ENCODE measurements at places on chromosomes 4 and X.

DNA sequence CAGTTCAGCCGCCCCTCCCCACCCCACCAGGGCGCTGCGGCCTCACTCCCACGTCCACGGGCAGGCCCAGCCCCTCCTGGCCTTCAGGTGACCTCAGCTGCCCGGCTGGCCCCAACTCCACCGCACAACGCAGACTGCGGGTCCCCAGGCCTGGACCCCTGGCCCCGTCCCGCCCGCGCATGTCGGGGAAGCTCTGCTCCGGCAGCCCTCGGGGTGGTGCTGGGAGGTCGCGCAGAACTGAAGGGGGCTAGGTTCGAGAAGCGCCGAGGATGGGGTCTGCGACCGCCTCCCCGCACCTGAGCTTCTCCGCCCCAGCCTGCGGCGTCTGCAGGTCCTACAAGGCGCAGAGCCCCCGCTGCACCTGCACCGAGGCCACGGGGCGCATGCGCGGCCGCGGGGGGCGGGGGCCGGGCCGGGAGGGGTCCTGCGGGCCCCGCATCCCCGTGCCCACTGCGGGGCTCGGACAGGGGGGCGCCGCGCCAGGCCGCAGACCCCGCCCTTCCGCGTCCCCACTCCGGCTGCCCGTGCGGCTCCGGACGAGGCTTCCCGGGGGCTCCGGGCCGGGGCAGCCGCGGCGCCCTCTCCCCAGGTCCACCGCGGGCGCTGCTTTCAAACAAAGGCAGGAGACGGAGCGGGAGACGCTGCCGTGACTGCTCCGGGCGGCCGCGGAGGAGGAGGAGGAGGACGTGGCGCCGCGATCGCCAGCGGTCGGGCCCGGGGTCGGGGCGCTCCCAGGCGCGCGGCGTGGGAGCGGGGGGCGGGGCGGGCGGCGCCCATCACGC lies 672 bp upstream of the NAT8L start:
- no peak for DNase-seq

DNA sequence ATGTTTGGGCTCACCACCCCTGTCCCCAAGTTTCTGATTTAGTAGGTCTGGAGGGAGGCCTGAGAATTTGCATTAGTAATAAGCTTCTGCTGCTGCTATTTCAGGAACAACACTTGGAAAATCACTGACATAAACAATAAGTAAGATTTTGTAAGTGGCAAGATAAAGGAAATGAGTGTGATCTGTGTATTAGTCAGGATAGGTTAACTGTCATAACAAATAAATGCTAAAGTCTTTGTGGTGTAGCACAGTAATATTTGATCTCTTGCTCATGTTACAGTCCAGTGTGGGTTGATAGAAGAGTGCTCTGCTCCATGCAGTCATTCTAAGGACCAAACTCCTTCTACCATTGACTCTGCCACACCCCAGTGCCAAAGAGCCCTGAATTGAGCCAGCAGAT lies 67.0 kb downstream of the NHS start:
- DNase-seq: no peak

DNA sequence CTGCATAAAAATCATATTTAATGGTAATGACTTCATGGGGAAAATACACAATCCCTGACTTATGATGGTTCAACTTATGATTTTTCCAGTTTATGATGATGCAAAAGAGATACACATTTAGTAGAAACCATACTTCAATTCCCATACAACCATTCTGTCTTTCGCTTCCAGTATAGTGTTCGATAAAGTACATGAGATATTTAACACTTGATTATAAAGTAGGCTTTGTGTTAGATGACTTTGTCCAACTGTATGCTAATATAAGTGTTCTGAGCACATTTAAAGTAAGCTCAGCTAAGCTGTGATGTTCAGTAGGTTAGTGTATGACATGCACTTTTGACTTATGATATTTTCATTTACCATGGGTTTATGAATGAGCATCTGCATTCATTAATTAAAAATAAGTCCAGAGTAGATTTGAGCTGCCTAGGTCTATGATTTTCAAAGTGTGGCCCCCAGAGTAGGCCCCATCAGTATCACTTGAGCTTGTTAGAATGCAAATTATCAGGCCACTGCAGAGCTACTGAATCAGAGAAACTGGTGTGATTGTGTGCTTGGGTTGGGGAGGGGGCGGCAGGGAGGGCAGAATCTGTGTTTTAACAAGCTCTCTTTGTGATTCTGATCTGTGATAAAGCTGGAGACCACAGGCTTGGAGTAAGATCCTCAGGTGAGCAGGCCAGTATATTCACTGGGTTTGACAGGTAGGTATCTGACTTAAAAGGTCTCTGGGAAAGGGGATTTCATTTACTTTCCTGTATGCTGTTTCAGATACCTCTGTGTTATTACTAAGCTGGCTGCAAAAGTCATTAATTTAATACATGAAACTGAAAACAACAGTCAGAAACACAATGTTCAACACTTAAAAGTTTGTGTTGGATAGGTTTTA lies 8.4 kb downstream of the ATP10D start:
- no peak for DNase-seq

DNA sequence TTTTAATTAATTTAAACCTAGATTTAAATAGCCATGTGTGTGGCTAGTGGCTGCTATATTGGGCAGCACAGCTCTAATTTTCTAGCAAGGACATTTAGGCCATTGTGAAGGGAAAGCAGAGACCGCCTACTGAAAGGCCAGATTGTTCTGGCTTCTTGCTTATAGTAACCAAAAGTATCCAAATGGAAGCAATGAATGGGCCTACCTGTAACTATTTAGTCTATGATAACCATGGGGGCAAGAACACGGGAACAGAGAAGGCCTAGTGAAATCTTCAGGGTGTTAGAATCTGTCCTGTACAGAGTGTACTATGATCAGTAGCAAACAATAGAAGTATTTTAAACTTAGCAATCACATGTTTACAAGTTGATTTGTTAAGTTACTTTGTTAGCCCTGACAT lies 16.5 kb upstream of the HPRT1 start:
- no peak for DNase-seq

DNA sequence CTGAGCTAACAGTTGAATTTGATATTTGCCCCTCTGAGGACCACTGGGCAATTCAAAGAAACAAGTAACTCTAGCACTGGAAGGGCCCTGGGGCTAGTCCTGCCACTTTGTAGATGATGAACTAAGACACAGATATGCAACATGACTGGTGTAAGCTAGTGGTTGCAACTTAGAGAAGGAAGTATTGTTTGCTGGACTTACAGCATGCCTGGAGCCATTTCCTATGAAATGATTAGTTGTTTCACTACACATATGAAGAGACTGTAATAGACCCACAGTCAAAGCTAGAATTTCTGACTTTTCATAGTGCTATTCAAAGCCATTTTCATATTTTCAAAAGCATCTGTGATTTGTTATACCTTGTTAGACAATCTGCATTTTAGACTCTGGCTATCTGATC lies 96.2 kb downstream of the TSPAN7 start:
- no peak for DNase-seq

GRCh38 chrX:97224148-97224547 lies 340.4 kb downstream of the RPA4 start:
- no peak for DNase-seq

GRCh38 chr4:141860974-141861373 lies 224.6 kb downstream of the IL15 start:
- DNase-seq: no peak

DNA sequence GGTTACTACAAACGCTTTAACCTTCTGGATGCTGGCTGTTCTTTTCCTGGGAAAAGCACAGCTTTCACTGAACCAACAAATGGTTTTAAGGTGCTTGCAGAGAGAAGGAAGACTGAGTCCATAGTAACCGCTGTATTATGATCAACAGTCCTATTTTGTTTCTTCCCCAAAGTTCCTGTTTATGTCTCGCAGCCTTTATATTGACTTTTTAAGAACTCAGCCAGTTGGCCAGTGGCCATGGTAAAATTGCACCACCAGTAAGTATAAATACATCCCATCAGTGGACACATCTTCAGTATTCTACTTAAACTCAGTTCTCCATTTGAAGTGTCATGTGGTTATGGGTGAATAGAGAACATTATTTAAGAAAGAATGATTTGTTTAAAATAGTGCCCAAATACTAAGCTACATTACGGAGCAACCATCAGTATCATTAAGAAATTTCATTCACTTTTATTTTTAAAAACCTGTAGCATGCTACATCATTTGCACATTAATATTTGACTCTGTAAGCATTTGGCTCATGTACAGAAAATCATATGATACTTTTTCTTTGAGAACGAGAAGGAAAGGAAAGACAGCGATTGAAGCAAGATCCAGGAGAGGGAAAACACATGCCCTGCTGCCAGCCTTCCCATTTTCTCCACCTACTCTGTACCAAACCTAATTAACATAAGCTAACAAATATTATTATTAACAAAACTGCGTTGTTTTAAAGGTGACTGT lies 287.0 kb downstream of the ARHGAP24 start:
- DNase-seq: no peak

GRCh38 chr4:41122775-41123174 lies 91.6 kb downstream of the APBB2 start:
- DNase-seq: no peak

DNA sequence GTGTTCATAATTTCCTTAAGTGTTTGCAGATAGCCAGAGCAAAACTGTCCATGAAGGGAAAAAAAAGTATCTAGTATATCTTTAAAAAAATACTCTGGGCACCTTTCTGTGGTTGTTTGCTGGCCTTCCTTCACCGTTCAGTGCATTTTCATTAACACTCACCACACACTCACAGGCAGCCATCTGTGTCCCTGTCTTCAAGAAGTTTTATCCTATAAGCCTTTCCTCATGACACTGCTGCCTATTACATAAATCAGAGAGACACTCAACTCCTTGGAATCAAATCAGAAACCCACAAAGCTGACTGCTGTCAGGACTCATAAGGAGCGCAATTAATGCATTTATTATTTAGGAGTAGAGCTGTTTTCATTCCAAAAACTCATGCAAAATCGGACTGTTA lies 1720.2 kb downstream of the PCDH7 start:
- no peak for DNase-seq

DNA sequence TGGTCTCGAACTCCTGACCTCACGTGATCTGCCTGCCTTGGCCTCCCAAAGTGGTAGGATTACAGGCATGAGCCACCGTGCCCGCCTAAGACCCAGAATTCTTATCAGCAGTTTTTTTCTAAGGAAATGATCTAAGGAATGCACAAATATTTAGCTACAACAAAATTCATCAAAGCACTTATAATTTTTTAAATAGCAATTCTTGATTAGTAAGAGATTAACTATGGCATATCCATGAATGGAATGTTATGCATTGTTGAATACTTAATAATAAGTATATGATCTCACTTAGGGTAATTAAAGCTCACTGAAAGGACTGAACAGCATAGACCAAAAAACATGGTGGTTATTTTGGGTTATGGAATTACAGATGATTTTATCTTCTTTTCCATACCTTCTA lies 18.4 kb downstream of the CENPU start:
- no peak for DNase-seq

DNA sequence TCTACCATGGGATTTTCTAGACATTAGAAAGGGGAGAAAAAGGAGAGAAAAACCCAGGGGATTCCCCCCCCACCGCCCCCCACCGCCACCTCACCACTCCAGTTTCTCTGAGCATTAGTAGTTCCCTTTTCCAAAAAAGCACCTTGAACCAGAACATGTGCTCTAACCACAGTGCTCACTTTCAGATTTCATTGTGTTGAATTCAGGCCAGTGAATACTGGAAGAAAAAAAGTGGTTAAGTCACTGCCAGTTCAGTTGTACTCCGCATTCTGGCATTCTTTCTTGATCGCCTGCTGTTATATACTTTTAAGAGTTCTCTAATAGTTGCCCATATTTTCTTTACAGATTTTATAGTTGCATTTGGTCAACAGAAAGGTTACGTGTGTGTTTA lies 40.9 kb downstream of the JADE3 start:
- no peak for DNase-seq

GRCh38 chr4:174284487-174284886 lies 776 bp downstream of the CEP44 start:
- DNase-seq: no peak

DNA sequence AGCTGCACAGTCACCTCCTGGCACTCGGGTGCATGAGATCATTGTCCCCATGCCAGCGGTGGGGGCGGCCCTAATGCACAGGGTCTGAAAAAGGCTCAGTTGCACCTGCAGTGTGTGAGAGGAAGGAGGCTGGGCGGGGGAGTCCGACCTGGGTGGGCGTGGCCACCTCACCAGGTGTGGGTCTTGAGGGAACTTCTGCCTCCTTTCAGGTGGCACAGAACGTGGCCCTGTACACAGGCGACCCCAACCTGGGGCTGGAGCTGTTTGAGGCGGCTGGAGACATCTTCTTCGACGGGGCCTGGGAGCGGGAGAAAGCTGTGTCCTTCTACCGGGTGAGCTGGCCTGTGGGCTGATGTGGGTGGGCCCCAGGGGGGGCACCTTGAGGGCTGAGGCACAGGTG lies 34.3 kb upstream of the HTRA3 start:
- DNase-seq: no peak

DNA sequence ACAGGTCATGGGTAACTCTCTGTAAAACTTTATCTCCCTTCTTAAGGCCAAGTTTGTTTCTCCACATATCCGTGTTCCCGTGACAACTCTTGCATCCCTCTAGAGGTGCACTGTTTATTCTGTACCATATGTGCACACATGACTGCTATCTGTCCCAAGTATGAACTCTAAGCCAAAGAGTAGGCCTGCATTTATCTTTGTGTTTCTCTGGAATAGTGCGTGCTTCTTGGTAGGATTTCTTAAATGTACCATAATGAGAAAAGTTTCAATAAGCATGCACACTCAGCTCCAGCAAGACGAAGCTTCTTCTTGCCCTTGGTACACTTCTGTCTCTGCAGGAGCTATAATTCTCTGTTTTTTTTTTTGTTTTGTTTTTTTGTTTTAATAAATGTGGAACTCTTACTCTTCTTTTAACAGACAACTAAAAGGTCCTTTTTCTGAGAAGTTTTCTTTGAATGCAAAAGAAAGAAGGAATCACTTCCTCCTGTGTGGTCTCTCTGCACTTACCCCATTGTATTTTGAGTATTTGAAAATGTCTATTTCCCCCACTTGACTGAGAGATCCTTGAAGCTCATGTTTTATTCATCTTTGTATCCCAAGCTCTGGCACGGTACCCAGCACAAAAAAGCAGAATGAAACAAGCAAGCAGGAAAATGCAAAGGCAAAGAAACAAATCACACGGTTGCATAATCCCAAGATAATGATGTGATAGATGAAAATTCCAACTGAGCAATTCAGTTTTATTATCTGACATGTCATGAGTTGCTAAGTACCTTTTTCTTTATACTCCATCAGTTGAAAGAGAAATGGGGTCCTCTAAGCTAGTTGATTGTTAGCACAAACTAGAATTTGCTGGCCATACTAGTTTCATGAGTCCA lies 521.9 kb upstream of the BOD1L1 start:
- no peak for DNase-seq

- DNase-seq: no peak
These were observed 21.3 kb downstream of the IL15 start for GRCh38 chr4:141657550-141658250.

- no peak for DNase-seq
These were observed at the start of gene SPATA18 for GRCh38 chr4:52051213-52051614. Gene SPATA18, plus strand, starts transcription at chr4:52051304. Its CDS starts 401 bp downstream, at chr4:52051705.

All from stimulated activated CD8-positive, alpha-beta memory T cell treated with anti-CD3 and anti-CD28 coated beads, Interleukin-15, amount 100 ng/mL, for 4 hours (primary cell).